ENCODE measurements at places on chromosomes 2 and 18.
A peak's percentile ranks its signal among the peaks of the same experiment; 100 is the strongest.

DNA sequence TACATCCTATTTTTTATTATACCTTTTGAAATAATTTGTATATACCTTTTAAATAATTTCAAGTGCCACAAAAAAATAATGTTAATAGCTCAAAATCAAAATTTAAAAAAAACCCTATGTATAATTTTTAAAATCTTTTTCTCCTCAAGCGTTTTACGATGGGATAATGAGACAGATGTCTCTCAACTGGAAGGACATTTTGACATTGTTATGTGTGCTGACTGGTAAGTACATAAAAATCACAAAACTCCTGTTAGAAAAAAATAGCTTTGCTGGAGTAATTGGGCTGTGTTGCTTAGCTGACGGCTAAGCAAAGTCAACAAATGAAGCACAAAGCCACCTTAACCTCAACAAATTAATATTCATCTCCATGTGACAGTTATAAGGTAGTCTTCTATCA, 198.0 kb upstream of the SIX3 start:
- DNase-seq, result no peak

- DNase-seq, result no peak
Measured at GRCh38 chr2:14615760-14616159, 16.8 kb upstream of the LRATD1 start.

- DNase-seq, result no peak
Measured at GRCh38 chr18:51192696-51193095, 4.8 kb downstream of the MEX3C start.

- no peak for DNase-seq
Measured at GRCh38 chr18:2169656-2170055, 401.6 kb downstream of the METTL4 start.

GRCh38 chr18:49884959-49885358, 71.6 kb upstream of the ACAA2 start:
- no peak for DNase-seq

GRCh38 chr2:159737917-159738296, 25.6 kb downstream of the MARCHF7 start:
- DNase-seq, result no peak

- DNase-seq, result peak; percentile 69
Measured at GRCh38 chr2:207567671-207568070, 37.9 kb downstream of the CREB1 start.

GRCh38 chr2:207847098-207847806, 77.5 kb upstream of the FZD5 start:
- no peak for DNase-seq

- no peak for DNase-seq
Measured at GRCh38 chr2:6800553-6800952, 65.2 kb downstream of the CMPK2 start.

DNA sequence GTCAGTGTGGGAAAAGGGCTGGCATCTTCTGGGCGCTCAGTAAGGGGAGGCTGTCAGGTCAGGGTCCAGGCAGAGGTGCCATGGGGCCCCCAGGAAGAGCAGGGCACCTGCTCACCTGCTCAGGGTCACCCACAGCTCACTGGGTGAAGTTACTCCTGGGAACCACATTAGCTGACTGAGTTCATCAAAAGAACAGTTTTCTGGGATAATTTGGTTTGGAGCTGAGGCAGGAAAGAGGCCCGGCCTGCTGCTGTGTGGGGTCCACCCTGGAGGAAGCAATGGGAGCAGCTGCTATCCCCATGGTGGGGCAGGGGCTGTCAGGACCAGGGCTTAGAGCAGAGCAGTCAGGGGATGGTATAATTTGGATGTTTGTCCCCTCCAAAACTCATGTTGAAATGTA, 97.2 kb upstream of the GPC1 start:
- DNase-seq, result no peak

- no peak for DNase-seq
Measured at GRCh38 chr2:151943461-151943860, 115.2 kb upstream of the ARL5A start.

- DNase-seq, result no peak
Measured at GRCh38 chr18:6493194-6493593, 78.5 kb upstream of the L3MBTL4 start.

GRCh38 chr2:205908212-205909183, 177.5 kb downstream of the INO80D start:
- DNase-seq, result no peak

DNA sequence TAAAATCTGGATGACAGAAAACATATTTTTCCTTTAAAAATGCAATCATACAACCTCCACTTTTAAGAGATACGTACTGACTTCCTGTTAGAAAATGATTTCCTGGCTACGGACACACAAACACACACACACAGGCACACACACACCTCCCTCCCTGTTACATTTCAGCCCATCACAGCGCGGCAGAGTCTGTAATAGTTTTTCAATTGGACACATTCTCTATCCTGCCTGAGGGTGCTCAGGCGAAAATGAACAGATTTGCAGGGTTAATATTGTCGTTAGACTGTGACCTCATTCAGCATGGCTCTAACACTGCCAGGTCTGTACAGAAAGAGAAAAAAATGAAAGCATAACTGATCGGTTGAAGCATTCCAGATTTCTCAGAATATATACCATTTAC, 45.0 kb downstream of the KCTD1 start:
- no peak for DNase-seq

GRCh38 chr18:42922363-42922762, 193.1 kb downstream of the RIT2 start:
- no peak for DNase-seq

GRCh38 chr18:23240609-23240930, 105.3 kb downstream of the CABLES1 start:
- no peak for DNase-seq

GRCh38 chr18:50729986-50730385, 89.8 kb downstream of the MRO start:
- DNase-seq, result no peak

DNA sequence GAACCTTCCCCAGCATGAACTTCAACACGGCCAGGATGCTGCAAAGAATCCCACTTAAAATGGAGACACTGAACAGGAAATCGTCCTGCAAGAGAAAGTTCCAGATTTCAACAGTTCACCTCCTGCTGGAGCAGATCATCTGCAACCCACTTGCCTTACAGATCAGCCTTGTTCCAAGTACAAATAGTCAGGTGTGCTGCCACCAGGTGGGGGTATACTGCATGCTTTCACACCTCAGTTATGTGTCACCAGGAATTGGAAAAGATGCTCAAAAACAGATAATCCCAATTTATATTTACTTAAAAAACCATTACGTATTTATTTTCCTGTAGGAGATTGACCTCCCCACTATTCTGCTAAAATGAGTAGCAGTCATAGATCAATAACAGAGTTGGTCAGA, 212.3 kb downstream of the MGAT5 start:
- DNase-seq, result peak; percentile 16

GRCh38 chr2:41937464-41937906, 110.3 kb upstream of the PKDCC start:
- no peak for DNase-seq

DNA sequence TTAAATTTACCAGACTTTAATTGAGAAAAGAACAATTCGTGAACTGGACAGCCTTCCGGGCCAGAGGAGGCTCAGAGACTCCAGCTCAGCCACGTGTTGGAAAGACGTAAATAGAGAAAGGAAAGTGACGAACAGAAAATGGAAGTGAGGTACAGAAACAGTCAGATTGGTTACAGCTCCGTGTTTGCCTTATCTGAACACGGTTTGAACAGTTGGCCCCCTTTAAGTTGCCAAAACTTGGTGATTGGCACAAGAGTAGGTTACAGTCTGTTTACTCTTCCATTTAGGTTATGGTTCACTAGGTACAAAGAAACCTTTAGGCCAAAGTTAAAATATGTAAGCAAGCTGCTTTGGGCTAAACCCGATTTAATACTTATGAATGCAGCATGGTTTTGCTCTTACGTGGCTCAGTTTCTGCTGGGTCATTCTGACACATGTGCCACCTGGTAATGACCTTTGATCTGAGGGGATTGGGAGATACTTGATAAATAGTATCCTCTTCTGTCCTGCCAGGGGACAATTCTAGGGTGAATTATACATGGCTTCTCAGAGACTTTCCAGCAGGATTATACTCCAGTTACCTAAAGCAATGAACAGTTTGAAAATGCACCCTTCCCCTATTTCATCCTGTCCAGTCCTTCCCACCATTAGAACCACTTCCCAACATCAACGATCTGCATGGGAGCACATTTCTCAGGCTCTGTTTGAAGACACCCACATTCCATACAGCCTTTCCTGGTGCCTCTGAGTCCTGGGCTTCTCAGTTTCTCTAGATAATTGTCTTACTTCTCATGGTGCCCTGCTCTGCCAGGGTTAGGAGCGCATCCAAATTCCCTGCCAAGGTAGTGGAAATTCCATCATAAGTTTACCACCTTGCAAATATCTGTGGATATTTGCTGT, 65.1 kb upstream of the TGIF1 start:
- no peak for DNase-seq

- DNase-seq, result no peak
Measured at GRCh38 chr2:234861841-234862735, 89.7 kb upstream of the SH3BP4 start.

GRCh38 chr2:85314884-85315242, 12.9 kb downstream of the TGOLN2 start:
- no peak for DNase-seq

- DNase-seq, result no peak
Measured at GRCh38 chr2:187307606-187308005, 140.4 kb downstream of the CALCRL start.

GRCh38 chr2:75545387-75545786, 15.4 kb downstream of the EVA1A start:
- DNase-seq, result no peak

DNA sequence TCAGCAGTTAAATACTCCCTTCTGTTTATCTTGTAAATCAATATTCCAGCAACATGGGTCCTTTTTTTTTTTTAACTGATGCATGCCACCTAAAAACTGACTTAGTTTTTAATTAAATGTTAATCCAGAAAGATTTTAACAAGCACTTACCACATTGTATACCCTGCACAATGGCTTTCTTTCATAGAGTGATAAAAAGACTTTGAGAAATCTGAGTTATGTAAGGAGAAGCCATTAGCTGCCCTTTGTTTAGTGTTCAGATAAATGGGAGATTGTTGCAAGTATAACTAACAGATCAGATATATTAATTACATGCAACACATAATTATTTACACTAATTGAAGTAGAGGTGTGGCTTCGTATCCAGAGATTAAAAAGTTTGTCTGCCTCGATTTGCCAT, 22.7 kb upstream of the NFATC1 start:
- DNase-seq, result no peak

DNA sequence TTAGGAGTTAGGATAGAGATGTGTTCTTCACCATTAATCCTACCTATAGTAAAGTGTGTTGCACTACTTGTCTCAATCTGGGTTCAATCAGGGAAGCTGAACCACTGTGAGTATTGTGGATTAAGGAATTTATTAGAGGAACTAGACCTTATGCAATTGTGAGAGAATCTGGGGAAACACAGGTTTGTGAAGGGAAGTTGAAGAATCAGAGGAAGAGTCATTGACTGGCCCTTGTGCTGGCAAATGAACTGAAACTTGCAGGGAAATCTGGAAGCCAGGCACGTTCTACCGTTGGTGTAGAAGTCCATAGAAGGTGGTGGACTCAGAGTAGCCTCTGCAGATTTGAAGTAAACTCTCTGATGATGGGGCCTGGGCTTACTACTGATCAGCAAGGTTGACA, 44.7 kb upstream of the HK2 start:
- DNase-seq, result no peak

DNA sequence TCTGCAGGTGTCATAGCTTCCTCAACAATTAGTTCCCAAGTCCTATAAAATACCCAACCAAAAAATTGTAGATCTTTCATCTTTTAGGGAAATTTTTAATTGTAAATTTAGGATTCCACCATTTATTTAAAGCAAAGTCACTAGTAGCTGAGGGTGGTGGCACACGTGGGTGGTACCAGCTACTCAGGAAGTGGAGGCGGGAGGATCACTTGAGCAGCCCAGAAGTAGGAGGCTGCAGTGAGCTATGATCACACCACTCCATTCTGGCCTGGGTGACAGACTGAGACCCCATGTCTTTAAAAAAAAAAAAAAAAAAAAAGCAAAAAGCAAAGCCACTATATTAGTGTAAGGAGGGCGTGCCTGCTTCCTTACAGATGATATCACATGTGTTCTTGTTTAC, 60.3 kb upstream of the GREB1L start:
- no peak for DNase-seq

GRCh38 chr2:10579876-10580514, 109.8 kb downstream of the NOL10 start:
- DNase-seq, result no peak

GRCh38 chr2:31831585-31831984, 179.2 kb downstream of the MEMO1 start:
- no peak for DNase-seq

GRCh38 chr18:73245345-73245744, 377.6 kb upstream of the NETO1 start:
- DNase-seq, result no peak

- no peak for DNase-seq
Measured at GRCh38 chr2:237604960-237605359, 14.4 kb upstream of the RAB17 start.

DNA sequence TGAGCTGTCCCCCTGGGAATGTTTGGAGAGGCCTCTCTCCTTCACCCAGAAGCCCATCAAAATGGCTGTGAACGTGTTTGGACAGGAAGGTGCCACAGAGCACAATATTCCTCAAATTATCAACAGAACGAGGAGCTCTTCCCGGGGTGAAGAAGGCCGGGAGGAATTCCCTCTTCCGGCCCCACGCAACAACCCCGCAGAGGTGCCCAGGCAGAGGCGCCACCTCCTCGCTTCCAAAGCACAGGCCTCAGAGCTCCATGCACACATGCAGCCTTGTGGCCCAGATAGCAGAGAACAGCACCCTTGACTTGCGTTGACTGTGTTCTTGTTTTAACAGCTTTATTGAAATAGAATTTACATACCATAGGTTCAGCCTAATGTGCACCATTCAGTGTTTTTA, 152.5 kb upstream of the SALL3 start:
- DNase-seq, result no peak

DNA sequence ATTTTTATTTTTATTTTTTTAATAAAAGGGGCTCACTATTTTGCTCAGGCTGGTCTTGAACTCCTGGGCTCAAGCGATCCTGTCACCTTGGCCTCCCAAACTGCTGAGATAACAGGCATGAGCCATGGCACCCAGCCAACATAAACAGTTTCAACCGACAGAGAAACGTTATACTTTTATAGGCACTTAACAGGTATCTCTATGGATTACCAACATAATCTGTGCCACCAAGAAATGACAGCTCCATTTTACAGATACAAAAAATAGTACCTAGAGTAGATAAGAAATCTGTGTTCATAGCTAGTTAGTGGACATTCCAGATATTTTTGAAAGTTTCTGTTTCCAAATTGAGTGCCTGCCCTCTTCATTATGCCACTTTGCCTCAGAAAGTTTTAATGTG, 1316.7 kb downstream of the LRP1B start:
- DNase-seq, result no peak

DNA sequence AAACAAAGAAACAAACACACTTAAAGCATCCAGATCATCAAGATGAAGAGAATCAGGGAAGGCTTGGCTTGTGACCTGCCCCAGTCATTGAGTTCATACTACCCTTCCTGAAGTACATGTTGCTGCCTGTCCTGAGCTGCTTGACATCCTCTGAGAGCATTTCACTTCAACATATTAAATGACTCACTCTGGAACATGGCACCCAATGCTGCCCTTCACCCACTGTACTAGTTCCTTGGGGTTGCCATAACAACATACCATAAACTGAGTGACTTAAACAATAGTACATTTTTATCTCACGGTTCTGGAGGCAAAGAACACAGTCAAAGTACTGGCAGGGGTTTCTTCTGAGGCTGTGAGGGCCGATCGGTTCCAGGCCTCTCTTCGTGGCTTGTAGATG, 371.3 kb downstream of the RNF144A start:
- no peak for DNase-seq

- no peak for DNase-seq
Measured at GRCh38 chr18:10486362-10486761, 31.9 kb downstream of the APCDD1 start.

- DNase-seq, result peak; percentile 50
Measured at GRCh38 chr18:4017480-4017879, 437.6 kb downstream of the DLGAP1 start.

Measured in hematopoietic multipotent progenitor cell treated with erythropoietin and hydrocortisone succinate and interleukin-3 and kit ligand, for 8 days (in vitro differentiated cells).